Caki2 (cell line): ENCODE measurements at places on chromosomes 13 and 19.

DNA sequence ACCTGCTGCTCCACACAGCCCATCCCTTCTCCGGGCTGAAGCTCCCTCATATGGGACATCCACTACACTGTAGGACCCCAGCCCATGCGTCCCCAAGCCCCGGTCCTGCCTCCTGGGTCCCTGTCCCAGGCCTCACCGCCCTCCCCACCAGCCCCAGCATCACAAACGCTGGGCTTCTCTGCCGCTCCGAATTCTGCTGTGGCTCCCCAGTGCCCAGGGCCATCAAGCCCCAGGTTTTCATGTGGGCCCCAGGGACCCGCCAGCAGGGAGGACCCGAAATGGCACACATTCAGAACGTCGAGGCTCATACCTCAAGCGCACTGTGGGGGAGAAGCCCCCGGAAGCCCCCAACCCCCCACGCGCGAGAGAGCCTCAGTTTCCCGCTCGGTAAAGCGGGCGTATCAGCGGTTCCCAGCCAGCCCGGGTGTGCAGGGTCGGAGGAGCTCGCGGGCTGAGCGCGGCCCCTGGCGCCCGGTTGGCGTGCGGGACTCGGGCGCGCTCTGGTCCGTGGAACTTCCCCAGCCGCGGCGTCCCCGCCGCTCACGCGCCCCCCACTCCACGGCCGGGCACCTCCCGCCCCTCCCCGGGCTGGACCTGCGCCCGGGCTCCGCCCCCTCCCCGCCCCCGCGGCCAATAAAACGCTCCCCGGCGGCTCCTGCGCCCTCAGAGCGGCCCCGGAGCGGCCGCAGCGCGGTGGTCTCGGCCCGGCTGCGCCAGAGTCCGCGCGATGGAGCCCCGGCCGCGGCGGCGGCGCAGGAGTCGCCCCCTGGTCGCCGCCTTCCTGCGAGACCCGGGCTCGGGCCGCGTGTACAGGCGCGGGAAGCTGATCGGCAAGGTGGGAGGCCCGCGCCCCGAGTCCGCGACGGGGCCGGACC lies at the start of gene PLK5:
TSS of gene PLK5 (plus strand) at position 666 of the 875 bp plus-strand sequence. CDS start 2,920 bp downstream, outside the sequence.
- no peak for DNase-seq

- DNase-seq: no peak
Measured at GRCh38 chr13:106089261-106089980, 446.0 kb downstream of the EFNB2 start.

DNA sequence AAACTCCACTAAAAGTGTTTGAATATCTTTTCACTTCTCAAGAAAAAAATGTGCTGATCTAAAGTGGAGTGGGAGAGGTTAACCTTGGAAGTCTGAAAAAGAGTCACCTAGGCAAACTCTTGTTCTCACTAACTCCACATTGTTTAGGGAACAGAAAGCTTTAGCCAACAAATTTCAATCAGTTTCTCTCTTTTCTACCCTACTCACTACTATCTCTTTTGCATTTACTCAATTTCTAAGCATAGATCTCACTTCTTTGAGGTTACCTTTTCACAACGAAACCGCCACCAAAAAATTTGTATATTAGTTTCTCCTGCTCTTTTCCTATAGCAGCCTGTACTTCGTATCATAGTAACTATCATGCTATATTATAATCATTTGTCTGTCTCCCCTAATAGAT lies 6.3 kb downstream of the NHLRC3 start:
- no peak for DNase-seq

- no peak for DNase-seq
Measured at GRCh38 chr13:94020833-94021232, 458.6 kb downstream of the DCT start.

DNA sequence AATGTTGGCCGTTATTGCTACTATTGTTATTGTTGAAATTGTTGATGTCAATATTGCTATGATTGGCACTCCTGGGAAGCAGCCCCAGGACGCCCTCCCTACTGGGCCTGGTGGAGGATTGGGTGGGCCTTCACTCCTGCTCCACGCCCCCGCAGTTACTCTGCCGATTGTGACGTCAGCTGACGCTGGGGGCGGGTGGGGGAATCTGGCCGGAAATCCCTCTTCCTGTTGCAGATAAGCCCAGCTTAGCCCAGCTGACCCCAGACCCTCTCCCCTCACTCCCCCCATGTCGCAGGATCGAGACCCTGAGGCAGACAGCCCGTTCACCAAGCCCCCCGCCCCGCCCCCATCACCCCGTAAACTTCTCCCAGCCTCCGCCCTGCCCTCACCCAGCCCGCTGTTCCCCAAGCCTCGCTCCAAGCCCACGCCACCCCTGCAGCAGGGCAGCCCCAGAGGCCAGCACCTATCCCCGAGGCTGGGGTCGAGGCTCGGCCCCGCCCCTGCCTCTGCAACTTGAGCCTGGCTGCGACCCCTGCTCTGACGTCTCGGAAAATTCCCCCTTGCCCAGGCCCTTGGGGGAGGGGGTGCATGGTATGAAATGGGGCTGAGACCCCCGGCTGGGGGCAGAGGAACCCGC lies at the start of gene ETV2:
TSS of gene ETV2 (plus strand) at position 231 of the 637 bp plus-strand sequence. CDS start 716 bp downstream, outside the sequence.
- DNase-seq: no peak

- DNase-seq: no peak
Measured at GRCh38 chr13:114108141-114108761, 24.2 kb downstream of the RASA3 start.

DNA sequence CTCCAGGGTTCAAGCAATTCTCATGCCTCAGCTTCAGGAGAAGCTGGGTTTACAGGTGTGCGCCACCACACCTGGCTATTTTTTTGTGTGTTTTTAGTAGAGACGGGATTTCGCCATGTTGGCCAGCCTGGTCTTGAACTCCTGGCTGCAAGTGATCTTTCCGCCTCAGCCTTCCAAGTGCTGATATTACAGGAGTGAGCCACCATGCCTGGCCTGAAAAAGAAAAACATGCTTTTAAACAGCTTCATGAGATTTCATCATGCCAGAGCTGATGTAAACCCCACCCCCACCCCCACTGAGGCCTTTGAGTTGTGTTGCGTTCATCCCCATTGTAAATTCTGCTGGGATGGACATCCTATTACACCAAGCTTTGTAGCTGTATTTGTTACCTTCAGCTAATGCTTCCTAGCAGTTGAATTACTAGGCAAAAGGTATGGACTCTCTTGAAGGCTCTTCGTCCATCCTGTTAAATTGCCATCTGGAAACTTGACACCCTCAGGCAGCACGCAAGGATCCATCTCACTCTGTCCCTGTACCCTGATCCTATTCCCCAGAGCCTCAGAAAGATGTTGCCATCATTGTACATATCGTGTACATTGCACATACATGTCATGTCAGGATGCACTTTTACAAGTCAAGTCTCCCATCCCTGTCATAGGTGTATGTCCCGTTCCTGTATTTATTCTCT lies 47.3 kb downstream of the NFIX start:
- DNase-seq: no peak
